ENCODE measurements at places on chromosomes 2 and 18.

- DNase-seq: peak; percentile 75
Measured at GRCh38 chr2:39188960-39189494, 54.7 kb downstream of the CDKL4 start.

GRCh38 chr2:96537066-96537733 is 648 bp downstream of the ARID5A start:
- DNase-seq: peak; percentile 70

DNA sequence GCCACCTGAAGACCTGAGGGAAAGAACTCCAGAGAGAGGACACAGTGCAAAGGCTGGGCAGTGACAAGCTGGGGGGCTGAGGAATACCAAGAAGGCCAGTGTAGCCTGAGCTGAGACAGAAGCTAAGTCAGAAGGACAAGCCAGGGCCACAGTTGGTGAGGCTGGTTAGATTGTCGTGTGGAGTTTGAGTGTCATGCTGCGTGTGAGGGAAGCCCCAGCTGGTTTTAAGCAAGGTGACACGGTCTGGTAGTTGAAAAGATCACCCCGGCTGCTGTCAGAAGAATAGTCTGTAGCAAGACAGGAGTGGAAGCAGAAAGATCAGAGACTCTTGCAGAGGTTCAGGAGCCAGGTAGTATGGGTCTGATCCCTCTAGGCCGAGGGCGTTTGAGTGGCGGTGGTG is 50.6 kb upstream of the RMDN2 start:
- DNase-seq: no peak

- no peak for DNase-seq
Measured at GRCh38 chr2:220167956-220168355, 540.5 kb downstream of the SLC4A3 start.

- no peak for DNase-seq
Measured at GRCh38 chr2:101754618-101755017, 57.1 kb downstream of the MAP4K4 start.

- peak; percentile 5 for DNase-seq
Measured at GRCh38 chr2:58984731-58985130, 743.6 kb upstream of the FANCL start.

DNA sequence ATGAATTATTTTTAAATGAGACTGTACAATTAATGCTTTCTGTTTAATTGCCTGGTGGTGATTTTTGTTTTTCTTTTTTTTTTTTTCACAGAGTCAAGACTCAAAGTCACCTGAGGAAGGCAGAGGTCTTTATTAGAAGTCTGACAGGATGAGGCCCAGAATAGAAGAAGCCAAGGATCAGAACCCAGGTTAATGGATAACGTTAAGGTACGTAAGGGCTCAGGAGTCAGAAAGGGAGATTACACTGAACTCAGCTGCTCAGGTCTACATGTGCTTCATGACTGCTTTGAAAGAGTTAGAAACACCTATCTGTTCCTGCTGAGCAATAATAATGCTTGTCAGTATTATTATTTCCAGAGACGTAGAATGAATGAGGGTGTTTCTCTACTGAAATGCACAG is 196.5 kb downstream of the LRATD1 start:
- DNase-seq: no peak

- no peak for DNase-seq
Measured at GRCh38 chr2:136246086-136246669, 128.2 kb upstream of the CXCR4 start.

GRCh38 chr18:3230401-3231334 is 10.9 kb upstream of the MYOM1 start:
- no peak for DNase-seq

DNA sequence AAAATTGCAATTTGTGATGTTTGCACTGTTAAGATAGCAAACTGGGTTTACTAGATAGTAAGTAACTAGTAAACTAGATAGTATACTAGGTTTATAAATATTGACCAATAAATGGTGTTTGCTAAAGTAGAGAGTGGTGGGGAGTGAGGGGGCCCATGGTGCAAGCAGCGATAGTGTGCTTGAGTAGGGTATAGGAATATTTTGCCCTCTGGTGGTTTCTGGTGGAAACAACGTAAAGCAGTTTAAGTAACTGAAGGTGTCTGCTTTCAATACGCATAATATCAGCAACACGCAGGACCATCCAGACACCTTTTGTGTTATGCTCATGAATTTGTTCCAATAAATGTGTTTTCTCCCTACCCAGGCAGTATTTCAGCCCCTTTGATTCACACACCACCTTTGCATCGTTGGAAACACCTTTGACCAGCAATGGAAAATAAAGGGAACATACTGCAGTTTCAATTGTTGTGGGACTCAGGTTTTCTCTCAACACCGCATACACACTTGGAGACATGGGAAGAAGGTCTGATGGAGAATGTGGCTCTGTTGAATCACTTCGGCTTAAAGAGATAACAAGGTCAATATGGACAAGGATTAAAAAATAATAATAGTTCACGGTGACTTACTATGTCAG is 16.7 kb upstream of the STAT1 start:
- no peak for DNase-seq

- no peak for DNase-seq
Measured at GRCh38 chr2:31038385-31038784, 99.9 kb downstream of the GALNT14 start.
